ENCODE measurements at places on chromosomes 3 and 15.

DNA sequence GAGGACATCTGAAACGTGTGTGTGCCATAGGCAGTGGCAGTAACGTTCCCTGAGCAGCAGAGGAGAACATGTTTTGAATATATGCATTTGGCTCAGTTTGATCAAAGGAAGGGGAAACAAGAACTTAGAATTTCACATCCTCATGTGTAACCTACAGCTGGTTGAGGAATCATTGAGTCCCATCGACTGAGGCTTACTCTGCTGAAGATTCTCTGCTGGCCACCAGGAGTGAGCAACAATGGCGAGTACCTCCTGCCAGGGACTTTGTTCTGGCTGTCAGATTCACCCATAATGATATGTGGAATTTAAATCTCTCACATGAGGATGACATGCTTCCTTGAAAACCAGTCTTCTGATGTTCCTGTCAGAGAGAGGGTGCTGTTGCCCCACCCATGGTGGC is 21.3 kb downstream of the GORASP1 start:
- no peak for DNase-seq

DNA sequence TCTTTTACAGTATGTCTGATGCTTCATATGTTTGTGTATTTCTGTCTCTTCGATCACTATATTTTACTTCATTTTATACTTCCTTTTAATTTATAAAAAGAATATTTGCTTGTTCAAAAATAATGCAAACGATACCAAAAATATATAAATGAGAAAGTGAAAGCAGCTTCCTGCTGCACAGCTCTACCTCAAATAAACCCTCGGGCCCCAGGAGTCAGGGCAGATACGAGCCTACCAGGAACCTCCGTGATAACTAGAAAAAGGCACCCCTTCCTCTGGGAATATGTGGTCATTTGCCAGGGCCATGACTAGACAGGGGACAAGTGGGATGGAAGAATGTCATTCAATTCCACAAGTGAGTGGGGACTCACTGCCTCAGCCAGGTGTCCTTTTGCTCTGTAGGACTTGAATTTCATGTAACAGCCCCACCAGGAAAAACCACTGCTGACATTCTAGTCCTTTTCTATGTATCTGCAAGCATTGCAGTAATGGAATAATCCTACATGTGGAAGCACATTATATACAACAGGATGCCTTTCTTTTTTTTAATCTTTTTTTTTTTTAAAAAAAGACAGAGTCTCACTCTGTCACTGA is 133.3 kb downstream of the SUCLG2 start:
- no peak for DNase-seq

GRCh38 chr3:195001261-195001660 is 269.7 kb downstream of the XXYLT1 start:
- DNase-seq: no peak

GRCh38 chr15:83889995-83890394 is 236.1 kb downstream of the ADAMTSL3 start:
- DNase-seq: no peak

GRCh38 chr3:148729476-148730055 is 31.9 kb downstream of the AGTR1 start:
- DNase-seq: no peak

- no peak for DNase-seq
Observed at GRCh38 chr3:168608926-168609325, 513.2 kb upstream of the GOLIM4 start.

DNA sequence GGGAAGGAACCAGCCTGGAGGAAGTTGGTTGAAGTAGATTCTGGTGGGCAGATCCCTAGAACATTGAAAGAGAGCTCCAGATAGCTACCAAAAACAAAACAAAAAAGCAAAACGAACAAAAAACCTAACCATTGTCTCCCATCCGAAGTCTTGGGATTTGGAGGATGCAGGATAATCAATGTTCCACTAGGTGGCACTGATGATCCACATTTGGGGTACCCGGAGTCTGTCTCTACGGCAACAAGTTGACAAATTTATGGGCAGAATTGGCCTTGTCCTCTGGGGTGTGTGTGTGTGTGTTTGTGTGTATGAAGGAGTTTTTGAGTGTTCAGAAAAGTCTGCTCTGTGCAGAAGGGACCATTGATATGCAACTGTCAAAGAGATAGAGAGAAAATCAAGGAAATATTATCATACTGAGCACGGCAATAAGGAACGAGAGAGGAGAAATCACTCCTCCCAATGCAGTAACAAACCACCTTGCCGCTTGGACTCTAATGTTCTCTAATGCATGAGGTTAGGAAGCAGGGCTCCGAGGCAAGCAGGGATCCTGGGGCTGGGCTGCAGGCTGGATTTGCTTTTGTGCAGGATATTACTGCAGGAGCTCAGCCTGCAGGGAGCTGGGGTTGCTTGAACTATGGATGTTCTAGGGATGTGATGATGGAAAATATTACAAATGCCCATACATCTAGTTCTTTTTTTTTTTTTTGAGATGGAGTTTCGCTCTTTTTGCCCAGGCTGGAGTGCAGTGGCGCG is 59.8 kb upstream of the KLHL25 start:
- DNase-seq: no peak

DNA sequence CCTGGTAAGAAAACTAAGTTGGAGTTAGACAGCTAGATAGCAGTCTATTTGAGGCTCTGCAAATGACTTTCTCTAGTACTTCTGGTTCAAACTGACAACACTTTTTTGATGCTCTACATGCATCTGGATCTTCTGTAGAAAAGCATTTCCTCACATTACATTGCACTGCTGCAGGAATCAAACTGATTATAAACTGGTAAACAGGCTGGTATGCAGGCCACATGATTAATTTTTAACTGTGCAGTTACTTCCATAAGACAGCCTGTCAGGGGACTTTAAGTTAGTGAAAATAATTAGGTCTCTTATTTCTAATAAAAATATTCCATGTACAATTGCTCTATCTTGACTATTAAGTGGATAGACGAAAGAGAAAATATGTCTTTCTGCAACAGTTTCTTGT is 550.0 kb upstream of the ALCAM start:
- no peak for DNase-seq
